ENCODE measurements at places on chromosomes 3 and 15.
A peak's percentile ranks its signal among the peaks of the same experiment; 100 is the strongest.

GRCh38 chr15:40845511-40846284 lies 1.9 kb downstream of the SPINT1 start:
- DNase-seq = peak; percentile 26

DNA sequence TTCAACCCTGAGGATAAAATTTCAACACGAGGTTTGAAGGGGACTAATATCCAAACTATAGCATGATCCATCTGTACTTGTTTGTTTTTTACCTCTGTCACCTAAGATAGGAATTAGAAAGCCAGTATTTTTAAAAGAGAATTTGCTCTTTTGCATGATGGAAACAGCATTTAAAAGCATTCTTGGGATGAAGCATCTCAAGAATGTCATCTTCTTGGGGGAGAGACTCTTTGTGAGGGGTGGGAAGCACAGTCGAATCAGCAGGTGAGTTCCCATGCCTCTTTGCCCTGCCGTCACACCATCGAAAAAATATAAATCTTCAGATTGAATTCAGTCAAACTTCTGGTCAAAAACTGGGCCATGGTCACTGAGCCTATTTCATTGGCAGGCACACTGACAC lies 55.3 kb upstream of the BCHE start:
- no peak for DNase-seq

GRCh38 chr3:12323237-12323636 lies 34.4 kb downstream of the PPARG start:
- DNase-seq = no peak

GRCh38 chr15:99844150-99844549 lies 110.9 kb upstream of the LYSMD4 start:
- no peak for DNase-seq

- no peak for DNase-seq
Observed at GRCh38 chr3:29901097-29901496, 620.2 kb downstream of the RBMS3 start.

- DNase-seq = no peak
Observed at GRCh38 chr3:39639344-39640236, 169.8 kb upstream of the MYRIP start.

DNA sequence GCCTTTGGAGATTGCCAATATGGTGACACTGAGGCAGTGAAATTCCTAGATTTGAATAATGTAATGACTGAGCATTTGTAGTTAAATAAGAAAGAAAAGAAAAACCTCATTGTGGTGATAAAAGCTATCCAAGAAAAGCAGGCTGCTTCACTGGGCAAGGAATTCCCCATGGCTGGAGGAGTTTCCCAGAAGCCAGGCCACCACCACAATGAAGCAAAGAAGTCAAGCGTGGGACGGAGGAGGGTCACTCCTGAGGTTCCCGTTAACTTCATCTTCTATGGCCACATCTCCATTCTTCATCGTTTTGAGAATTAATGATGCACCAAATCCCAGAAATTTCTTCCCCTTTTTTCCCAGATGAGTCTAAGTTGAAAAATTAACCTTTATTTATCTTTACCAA lies 185.8 kb upstream of the BCL6 start:
- no peak for DNase-seq

DNA sequence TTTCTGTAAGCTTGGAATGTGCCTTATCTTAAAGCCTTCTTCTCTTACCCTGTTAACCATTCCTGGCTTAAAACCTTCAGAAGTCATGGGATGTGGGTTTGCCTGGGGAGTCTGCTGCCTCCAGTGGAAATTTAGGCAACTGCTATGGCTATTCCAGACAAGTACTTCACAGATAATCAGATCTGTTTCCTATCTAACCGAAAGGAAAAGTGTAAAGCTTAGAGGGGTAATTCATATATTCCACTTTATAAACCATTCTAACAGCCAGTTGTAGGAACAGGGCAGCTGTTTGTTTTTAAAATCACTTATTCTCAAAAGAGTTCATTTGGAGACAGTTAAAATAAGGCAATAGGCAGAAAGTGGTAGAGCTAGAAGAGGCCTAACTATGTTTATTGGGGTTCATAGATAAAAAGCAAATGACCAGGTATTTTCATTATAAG lies 219.9 kb downstream of the TCF12 start:
- no peak for DNase-seq

GRCh38 chr15:31343831-31344230 lies 17.2 kb downstream of the KLF13 start:
- no peak for DNase-seq

DNA sequence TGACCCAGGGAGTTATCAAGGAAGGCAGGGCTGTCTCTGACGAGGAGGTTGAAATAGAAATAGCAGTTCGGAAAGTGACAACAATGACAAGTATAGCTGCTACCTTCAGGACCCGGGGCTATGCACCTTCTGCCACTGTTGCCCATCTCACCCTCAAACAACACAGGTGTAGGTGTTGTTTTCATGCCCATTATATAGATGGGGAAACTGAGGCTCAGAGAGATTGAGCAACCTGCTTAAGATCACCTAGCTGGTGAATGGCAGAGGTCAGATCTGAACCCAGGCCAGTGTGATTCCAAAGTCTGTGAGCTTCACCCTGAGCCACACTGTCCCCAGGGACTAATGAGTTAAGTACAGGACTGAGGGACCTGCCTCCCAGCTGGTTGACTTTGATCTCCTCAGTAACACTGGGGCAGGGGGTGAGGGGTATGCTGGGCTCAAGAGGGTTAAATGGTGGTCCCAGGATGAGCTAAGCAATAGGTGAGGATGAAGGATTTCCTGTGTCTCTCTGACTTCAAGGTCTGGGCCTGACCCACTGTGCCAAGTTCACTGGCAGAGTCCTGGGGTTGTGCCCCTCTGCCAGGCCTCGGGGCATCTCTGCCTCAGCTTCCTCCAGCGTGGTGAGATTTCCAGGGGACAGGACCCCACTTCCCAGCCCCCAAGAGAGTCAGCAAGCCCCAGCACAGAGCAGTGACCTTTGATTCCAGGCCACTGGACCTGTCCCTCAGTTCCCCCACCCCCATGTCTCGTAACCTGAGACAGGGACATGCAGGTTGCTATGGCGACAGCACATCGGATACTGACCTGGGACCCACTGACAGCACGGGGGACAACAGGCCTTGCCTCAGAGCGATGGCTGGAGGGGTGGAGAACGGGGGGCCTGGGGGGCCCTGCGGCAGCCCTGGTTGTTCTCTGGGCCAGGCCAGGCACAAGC lies 35.0 kb downstream of the ATP2B2 start:
- DNase-seq = no peak

- no peak for DNase-seq
Observed at GRCh38 chr3:46566040-46566641, at the start of gene LRRC2. Gene LRRC2, minus strand, starts transcription at chr3:46566302. Its CDS starts 14,711 bp downstream, at chr3:46551591.

DNA sequence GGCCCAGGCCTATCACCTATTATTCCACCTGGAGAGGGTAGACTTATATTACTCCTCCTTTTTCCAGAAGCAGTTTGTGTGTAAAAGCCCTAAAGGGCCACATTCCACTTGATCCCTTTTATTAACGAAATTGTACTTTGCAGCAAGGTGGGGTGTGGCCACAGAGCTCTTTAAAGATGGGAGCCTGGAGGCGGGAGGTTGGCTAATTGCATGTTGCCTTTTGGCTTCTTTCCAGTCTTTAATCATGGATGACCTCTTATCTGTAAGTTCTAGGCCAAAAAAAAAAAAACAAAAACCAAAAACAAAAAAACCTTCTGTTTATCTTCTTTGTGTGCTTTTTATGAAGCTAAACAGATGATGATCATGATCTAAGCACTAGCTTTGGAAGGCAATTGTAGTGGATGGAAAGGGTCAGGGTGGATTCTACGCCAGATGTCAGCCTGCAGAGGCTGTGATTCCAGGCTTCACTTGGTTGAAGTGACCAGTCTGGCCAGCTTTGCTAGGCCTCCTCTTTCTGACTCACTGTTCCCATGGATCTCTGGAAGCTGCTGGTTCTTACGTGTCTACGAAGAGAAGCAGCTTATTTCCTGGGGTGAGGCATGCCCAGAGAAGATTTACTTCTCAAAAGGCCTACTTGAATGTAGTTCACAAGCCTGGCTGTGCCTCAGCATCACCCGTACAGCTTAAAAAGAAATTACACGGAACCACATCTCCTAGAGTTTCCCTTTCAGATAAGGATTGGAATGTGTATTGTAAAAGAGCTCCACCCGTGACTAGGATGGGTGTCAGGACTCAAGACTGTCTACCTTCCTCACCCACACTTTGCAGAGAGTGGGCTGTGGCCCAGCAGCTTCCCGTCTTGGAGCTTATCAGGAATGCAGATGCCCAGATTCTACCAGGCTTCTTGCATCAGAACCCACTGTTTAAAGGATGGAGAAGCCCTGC lies 330.9 kb upstream of the C2CD4B start:
- peak; percentile 62 for DNase-seq

- DNase-seq = no peak
Observed at GRCh38 chr15:94682171-94682570, 450.8 kb downstream of the MCTP2 start.

- no peak for DNase-seq
Observed at GRCh38 chr3:100880845-100881244, 112.4 kb downstream of the ABI3BP start.

- DNase-seq = no peak
Observed at GRCh38 chr3:135982404-135982761, 16.9 kb downstream of the PPP2R3A start.

GRCh38 chr3:189040656-189041335 lies 131.0 kb upstream of the TPRG1 start:
- DNase-seq = no peak

Data from COR-L47 (cell line).